ENCODE measurements at places on chromosomes 5 and 9.

GRCh38 chr9:27125030-27125429 is 16.0 kb downstream of the TEK start:
- peaks cover 8% of the 10 kb centered on the region for H3K4me1 ChIP-seq
- no peaks in the 10 kb centered on the region for H3K27me3 ChIP-seq
- H3K27ac ChIP-seq: no peak overlapping the region
- no peak overlapping the region for H3K4me3 ChIP-seq

GRCh38 chr5:180311216-180311615 is 19.3 kb upstream of the MAPK9 start:
- no peak overlapping the region for H3K27ac ChIP-seq
- H3K27me3 ChIP-seq: no peaks in the 10 kb centered on the region
- H3K36me3 ChIP-seq: peaks cover 9% of the 10 kb centered on the region
- DNase-seq: no peak

DNA sequence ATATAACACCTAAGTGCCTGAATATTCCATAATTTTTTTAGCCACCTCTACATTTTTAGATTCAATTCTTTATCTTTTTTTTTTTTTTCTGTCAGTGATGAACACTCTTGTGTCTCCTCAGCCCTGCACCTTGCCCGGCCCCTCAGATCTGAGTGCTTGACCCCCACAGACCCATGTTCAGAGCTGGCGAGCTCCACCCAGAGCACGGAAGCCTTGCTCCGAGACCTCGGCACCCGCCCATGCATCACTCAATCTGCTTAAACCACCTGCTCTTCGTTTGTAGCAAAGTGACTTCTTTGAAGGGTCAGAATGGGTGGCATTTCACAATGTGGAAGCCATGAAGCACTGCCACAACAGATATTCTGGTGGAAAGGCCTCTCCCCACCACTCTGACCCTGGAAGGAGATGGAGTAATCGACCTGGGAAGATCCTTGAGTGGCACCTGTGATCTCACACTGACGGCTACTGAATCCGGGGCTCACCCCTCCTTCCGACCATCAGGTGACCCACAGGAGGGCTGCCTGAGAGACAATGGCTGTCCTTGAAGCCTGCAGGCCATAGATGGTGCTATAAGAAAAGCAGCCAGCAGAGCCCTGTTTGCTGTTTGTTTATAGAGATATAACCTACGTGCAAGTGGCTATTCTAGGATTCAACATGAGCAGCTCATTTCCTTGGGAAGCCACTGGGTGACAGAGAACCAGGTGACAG is 261.1 kb upstream of the IRX4 start:
- no peaks in the 10 kb centered on the region for H3K4me1 ChIP-seq
- no peak overlapping the region for H3K27ac ChIP-seq
- no peak overlapping the region for H3K4me3 ChIP-seq
- no peaks in the 10 kb centered on the region for H3K27me3 ChIP-seq
- H3K36me3 ChIP-seq: no peaks in the 10 kb centered on the region

DNA sequence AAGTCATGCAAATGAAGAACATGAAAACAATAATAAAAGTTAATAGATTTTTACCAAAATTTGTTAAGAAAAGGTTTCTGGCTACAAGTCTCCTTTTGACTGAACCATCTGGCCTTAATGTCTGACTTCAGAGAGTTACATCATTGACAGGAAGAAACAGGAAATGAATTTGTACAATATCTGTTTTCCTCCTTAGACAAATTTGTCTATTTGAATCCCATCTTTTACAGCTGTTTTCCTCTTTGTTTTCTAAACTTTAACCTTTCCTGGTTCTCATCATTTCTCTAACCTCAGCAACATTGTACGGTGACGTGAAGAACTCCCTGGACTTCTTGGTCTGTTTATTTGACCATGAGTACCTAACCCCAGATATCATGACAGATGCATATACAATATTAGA is 567.5 kb upstream of the RIOK2 start:
- no peaks in the 10 kb centered on the region for H3K27me3 ChIP-seq
- H3K4me1 ChIP-seq: no peaks in the 10 kb centered on the region
- DNase-seq: no peak
- H3K27ac ChIP-seq: no peak overlapping the region
- no peaks in the 10 kb centered on the region for H3K36me3 ChIP-seq
- H3K4me3 ChIP-seq: no peak overlapping the region

DNA sequence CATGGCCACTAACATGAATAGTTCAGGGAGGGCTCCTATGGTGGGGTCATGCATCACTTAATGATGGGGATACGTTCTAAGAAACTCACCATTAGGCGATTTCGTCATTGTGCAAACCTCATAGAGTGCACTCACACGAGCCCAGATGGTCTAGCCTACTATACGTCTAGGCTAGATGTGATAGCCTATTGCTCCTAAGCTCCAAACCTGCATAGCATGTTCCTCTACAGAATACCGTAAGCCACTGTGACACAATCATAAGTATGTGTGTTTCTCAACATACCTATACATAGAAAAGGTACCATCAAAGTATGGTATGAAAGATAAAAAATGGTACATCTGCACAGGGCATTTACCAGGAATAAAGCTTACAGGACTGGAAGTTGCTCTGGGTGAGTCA is 6.3 kb downstream of the SLIT3 start:
- no peak overlapping the region for H3K27ac ChIP-seq
- H3K36me3 ChIP-seq: no peaks in the 10 kb centered on the region
- no peaks in the 10 kb centered on the region for H3K27me3 ChIP-seq
- peaks cover 39% of the 10 kb centered on the region for H3K4me1 ChIP-seq
- H3K4me3 ChIP-seq: no peak overlapping the region
- DNase-seq: no peak

GRCh38 chr5:177988989-177989625 is 6.9 kb downstream of the PROP1 start:
- no peak overlapping the region for H3K4me3 ChIP-seq
- no peak overlapping the region for H3K27ac ChIP-seq
- no peak for DNase-seq
- H3K27me3 ChIP-seq: no peaks in the 10 kb centered on the region
- H3K4me1 ChIP-seq: peaks cover 4% of the 10 kb centered on the region

- DNase-seq: no peak
- no peaks in the 10 kb centered on the region for H3K4me1 ChIP-seq
- H3K27ac ChIP-seq: no peak overlapping the region
- no peaks in the 10 kb centered on the region for H3K27me3 ChIP-seq
Observed at GRCh38 chr5:123785162-123786071, 273.4 kb downstream of the CSNK1G3 start.

- no peak overlapping the region for H3K27ac ChIP-seq
- H3K27me3 ChIP-seq: no peaks in the 10 kb centered on the region
- H3K4me1 ChIP-seq: no peaks in the 10 kb centered on the region
- H3K4me3 ChIP-seq: no peak overlapping the region
- DNase-seq: no peak
- no peaks in the 10 kb centered on the region for H3K36me3 ChIP-seq
Observed at GRCh38 chr5:20000416-20000815, 12.4 kb upstream of the CDH18 start.

DNA sequence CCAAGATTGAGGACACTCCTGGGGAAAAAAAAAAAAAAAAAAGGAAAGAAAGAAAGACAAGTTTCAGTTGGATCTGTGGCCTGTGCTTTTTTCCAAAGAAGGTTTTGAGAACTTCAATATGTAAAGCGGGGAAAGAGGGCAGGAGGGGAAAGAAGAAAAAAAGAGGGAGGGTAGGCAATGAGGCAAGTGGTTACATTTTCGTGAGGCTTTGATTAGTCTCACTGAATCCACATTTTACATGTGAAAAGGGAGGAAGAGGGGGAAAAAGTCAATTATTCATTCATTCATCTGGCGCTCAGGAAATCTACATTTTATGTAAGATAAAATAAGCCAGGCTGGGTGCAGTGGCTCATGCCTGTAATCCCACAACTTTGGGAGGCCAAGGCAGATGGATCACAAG is 315.2 kb upstream of the PAPPA start:
- no peak for DNase-seq
- no peak overlapping the region for H3K4me3 ChIP-seq
- H3K27me3 ChIP-seq: no peaks in the 10 kb centered on the region

- H3K27me3 ChIP-seq: no peaks in the 10 kb centered on the region
- H3K36me3 ChIP-seq: no peaks in the 10 kb centered on the region
- peaks cover 99% of the 10 kb centered on the region for H3K4me1 ChIP-seq
- peak; percentile 85 for DNase-seq
- peak overlapping the region; percentile 93 for H3K27ac ChIP-seq
- H3K4me3 ChIP-seq: peak overlapping the region; percentile 55
Observed at GRCh38 chr9:130186051-130186450, 13.8 kb downstream of the NCS1 start.

DNA sequence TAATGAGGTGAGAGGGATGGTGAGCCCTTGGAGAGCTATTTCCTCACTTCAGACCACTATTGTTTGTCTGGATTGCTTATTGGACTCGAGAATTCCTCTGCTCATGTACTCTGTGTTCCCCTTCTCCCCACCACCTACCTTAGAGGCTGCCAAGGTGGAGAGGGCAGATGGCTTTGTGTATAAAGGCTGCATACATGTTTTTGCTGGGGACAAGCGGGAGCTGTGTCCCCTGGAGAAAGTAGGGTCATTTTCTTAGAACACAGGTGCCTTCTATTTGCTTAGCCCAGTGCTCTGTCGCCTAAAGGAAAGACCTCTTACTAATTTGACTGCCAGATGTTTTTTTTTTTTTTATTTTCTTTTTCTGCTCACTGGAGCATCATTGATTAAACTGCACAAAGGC is 29.7 kb downstream of the RASGRF2 start:
- no peak overlapping the region for H3K27ac ChIP-seq
- H3K27me3 ChIP-seq: no peaks in the 10 kb centered on the region
- H3K4me3 ChIP-seq: no peak overlapping the region

- H3K4me1 ChIP-seq: no peaks in the 10 kb centered on the region
- no peak overlapping the region for H3K27ac ChIP-seq
- no peaks in the 10 kb centered on the region for H3K36me3 ChIP-seq
- H3K4me3 ChIP-seq: no peak overlapping the region
Observed at GRCh38 chr5:148176480-148176879, 8.1 kb downstream of the SPINK14 start.

GRCh38 chr5:170757182-170757601 is 26.3 kb upstream of the GABRP start:
- H3K4me1 ChIP-seq: no peaks in the 10 kb centered on the region
- peak; percentile 38 for DNase-seq
- no peak overlapping the region for H3K4me3 ChIP-seq
- H3K27ac ChIP-seq: peak overlapping the region; percentile 65
- H3K36me3 ChIP-seq: no peaks in the 10 kb centered on the region

DNA sequence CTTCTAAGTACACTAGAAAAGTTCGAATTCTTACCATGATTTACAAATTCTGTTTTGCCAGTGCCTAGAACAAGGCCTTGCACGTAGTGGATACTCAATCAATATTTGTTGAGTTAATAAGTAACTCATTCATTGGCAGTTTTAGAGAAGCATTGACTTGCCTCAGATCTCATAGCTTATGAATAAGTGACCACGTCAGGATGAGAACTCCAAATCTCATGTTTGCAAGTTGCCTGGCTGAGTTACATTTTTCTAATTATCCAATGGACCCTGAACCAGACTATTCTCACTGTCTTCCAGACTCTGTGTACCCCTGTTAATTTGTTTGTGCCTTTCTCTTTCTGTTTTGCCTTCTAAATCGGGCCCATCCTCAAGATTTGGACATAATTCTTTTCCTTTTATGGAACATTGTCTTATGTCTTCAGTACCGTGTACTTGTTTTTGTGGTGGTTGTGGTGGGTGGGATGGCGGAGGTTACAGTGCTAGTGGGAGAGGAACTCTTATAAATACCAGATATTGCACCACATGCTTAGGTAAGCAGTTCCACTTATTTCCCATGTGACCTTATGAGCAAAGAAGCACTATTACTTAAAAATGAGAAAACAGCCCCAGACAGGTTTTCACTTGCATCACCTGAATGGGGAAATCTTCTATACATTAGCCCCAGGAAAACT is 96.3 kb downstream of the UNC13B start:
- no peaks in the 10 kb centered on the region for H3K27me3 ChIP-seq
- no peak overlapping the region for H3K27ac ChIP-seq
- no peaks in the 10 kb centered on the region for H3K4me1 ChIP-seq
- H3K4me3 ChIP-seq: no peak overlapping the region
- no peaks in the 10 kb centered on the region for H3K36me3 ChIP-seq
- DNase-seq: no peak

DNA sequence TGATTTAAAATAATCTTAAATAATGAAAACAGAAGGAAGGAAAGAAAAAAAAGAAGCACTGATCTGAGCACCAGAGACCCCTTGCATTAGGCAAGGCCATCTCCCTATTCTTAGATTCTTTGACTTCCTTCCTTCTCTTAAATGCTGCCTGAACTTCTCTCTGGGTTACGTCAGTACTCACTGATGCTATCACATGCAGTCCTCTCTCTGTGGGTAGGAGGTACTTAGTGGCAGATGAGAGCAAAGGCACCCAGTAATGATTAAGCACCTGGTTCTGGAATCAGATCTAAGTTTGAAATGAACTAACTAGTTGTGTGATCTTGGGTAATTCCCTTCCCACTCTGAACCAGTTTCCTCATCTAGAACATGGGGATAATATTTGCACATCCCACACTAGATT is 110.3 kb upstream of the TBC1D2 start:
- no peaks in the 10 kb centered on the region for H3K4me1 ChIP-seq
- no peaks in the 10 kb centered on the region for H3K36me3 ChIP-seq
- no peak for DNase-seq
- no peak overlapping the region for H3K4me3 ChIP-seq

DNA sequence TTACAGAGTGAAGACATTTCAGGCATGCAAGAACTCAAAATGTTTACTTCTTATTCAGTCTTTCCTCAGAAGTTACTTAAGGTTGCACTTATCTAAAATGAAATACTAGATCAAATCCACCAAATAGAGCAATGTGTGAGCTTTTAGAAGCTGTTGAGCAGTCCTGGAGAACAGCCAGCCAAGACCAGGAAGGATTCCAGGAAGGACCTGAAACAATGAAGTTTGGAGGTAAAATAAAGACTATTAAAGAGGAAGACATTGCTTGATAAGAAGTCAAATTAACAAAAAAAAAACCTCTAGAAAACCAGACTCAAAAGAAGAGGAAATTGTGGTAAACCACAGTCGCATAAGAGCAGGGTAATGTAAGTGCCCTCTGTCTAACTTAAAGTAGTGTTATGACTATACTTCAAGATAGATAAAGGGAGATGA is 156.2 kb upstream of the S1PR3 start:
- H3K4me1 ChIP-seq: peaks cover 9% of the 10 kb centered on the region
- no peak overlapping the region for H3K27ac ChIP-seq
- DNase-seq: no peak
- H3K27me3 ChIP-seq: no peaks in the 10 kb centered on the region
- H3K4me3 ChIP-seq: no peak overlapping the region
- H3K36me3 ChIP-seq: no peaks in the 10 kb centered on the region

GRCh38 chr9:107068581-107068980 is 205.6 kb downstream of the ZNF462 start:
- DNase-seq: no peak
- no peak overlapping the region for H3K27ac ChIP-seq
- H3K27me3 ChIP-seq: no peaks in the 10 kb centered on the region

DNA sequence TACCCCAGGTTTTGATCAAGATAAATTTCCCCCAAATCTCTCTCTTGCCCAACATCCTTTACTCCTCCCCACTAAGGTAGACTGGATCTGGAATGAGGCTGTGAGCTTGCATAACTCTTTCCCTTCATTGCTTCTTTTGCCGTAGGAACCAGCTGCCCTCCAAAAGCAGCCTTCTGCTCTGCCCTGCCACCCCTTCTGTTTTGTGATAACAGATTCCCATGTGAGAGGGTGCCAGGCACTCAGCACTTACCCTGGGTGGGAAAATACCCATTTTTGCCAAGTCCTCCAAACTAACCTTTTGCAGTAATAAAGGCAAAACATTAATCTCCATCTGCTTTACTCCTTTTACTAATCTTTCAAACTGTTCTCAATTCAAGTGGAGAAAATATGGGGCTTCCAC is 182.6 kb downstream of the ASTN2 start:
- DNase-seq: no peak
- H3K4me3 ChIP-seq: no peak overlapping the region
- no peaks in the 10 kb centered on the region for H3K4me1 ChIP-seq
- H3K27me3 ChIP-seq: no peaks in the 10 kb centered on the region

All from tibial artery (tissue), 4 donors.